ENCODE measurements at places on chromosomes 2 and 18. TPM values are rescaled to one million over a fixed set of nuclear protein-coding genes. Genes with fewer than 3 reads are reported as not detected.
A peak's percentile ranks its signal among the peaks of the same experiment; 100 is the strongest.

The FAM124B gene
- 0.20 TPM for polyA plus RNA-seq

The MERTK gene
- polyA plus RNA-seq: not detected

The CDCA7 gene
- 0.52 TPM for polyA plus RNA-seq

DNA sequence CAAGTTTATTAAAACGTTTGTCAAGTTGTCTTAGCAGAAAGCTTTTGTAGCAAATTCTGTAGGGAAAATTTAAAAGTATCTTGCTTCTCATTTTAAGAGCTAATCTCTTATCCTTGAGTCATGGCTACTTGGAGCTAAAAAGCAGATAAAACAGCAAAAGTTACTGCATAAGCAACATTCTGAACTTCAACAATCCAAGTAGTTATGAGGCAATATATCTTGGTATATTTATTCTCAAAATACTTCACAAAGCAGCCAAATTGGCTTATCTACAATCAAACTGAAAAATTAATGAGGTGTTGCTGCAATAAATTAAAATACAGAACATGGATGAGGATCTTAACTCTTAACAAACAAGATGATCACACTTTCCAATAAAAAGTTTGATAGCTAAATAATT is 306.5 kb downstream of the PIEZO2 start:
- no peaks in the 10 kb centered on the region for H3K4me1 ChIP-seq
- no peaks in the 10 kb centered on the region for H3K36me3 ChIP-seq
- peaks cover 12% of the 10 kb centered on the region for H3K27me3 ChIP-seq
- no peak for DNase-seq

- no peak overlapping the region for H3K4me3 ChIP-seq
- no peaks in the 10 kb centered on the region for H3K36me3 ChIP-seq
- H3K4me1 ChIP-seq: no peaks in the 10 kb centered on the region
- no peaks in the 10 kb centered on the region for H3K27me3 ChIP-seq
- H3K27ac ChIP-seq: no peak overlapping the region
Observed at GRCh38 chr2:82826437-82826836, 1632.6 kb downstream of the SUCLG1 start.

- no peak overlapping the region for H3K4me3 ChIP-seq
- H3K27ac ChIP-seq: no peak overlapping the region
- H3K36me3 ChIP-seq: peaks cover 67% of the 10 kb centered on the region
- no peaks in the 10 kb centered on the region for H3K27me3 ChIP-seq
Observed at GRCh38 chr2:197079832-197080555, 153.5 kb upstream of the PGAP1 start.

DNA sequence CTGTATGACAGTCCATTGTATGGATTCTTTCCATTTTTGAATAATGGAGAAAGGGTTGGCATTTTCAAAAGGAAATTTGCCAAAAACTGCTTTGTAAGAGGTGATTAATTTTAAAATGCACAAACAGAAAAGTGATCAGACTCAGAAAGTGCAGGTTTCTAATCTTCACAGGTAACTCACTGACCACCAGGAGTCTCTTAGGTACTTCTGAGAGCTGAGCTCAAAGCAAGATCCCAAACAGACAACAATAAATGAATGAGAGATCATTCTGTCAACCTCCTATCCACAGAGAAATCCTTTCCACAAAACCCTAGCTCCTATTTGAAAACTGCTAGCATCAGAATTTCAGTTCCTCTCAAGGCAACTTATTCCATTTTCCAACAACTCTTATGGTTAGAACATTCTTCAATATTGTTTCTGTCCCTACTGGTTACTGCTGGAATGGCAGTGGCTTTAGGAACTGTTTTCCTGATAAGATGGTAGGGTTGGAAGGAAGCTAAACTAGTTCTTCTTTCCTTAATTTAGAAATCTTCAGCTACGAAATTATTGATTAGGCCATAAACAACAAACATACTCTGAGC is 20.6 kb upstream of the HAAO start:
- H3K27me3 ChIP-seq: no peaks in the 10 kb centered on the region
- peak overlapping the region; percentile 44 for H3K27ac ChIP-seq
- no peaks in the 10 kb centered on the region for H3K36me3 ChIP-seq
- no peak overlapping the region for H3K4me3 ChIP-seq

GRCh38 chr2:119245076-119245840 is 21.6 kb downstream of the STEAP3 start:
- peaks cover 4% of the 10 kb centered on the region for H3K4me1 ChIP-seq
- no peak overlapping the region for H3K27ac ChIP-seq
- H3K36me3 ChIP-seq: peaks cover 7% of the 10 kb centered on the region
- H3K4me3 ChIP-seq: no peak overlapping the region
- H3K27me3 ChIP-seq: peaks cover 5% of the 10 kb centered on the region
- DNase-seq: no peak

Measured in naive B cell (primary cell).